ENCODE measurements at places on chromosomes 1 and 21. TPM values are rescaled to one million over a fixed set of nuclear protein-coding genes. Genes with fewer than 3 reads are reported as not detected.

GRCh38 chr1:228825840-228826484 is 90.7 kb downstream of the RHOU start:
- no peak for DNase-seq
- H3K36me3 ChIP-seq = no peaks in the 10 kb centered on the region
- no peak overlapping the region for H3K27ac ChIP-seq

- DNase-seq = no peak
Measured at GRCh38 chr1:235470741-235471439, 33.4 kb downstream of the B3GALNT2 start.

GRCh38 chr1:155339515-155340097 is 18.9 kb downstream of the RUSC1 start:
- H3K4me1 ChIP-seq = no peaks in the 10 kb centered on the region
- peaks cover 3% of the 10 kb centered on the region for H3K36me3 ChIP-seq
- H3K27me3 ChIP-seq = no peaks in the 10 kb centered on the region
- no peak overlapping the region for H3K27ac ChIP-seq
- H3K4me3 ChIP-seq = no peak overlapping the region

The CYP4B1 gene
- total RNA-seq = not detected

The PADI4 gene
- not detected for total RNA-seq

The KNCN gene
- not detected for total RNA-seq

The CFHR4 gene
- not detected for total RNA-seq
